Smooth muscle cell of the umbilical artery (primary cell): ENCODE measurements at places on chromosomes 1 and 21. TPM values are rescaled to one million over a fixed set of nuclear protein-coding genes. Genes with fewer than 3 reads are reported as not detected.

Gene LCE2D
- not detected in 2 replicates for total RNA-seq

Gene KDF1
- total RNA-seq: not detected in 2 replicates

Gene CA14
- not detected in 2 replicates for total RNA-seq

Gene TSTD1
- total RNA-seq: 10.7 and 17.8 TPM in 2 replicates

Gene GPR37L1
- total RNA-seq: 0.05 and 0.30 TPM in 2 replicates

Gene CENPL
- total RNA-seq: 9.2 and 14.2 TPM in 2 replicates

Gene DIRAS3
- 58.2 and 78.9 TPM in 2 replicates for total RNA-seq

Gene LCE1C
- not detected in 2 replicates for total RNA-seq

Gene S100A5
- total RNA-seq: not detected in 2 replicates

Gene COL9A2
- 0.59 and 0.78 TPM in 2 replicates for total RNA-seq

Gene LRRC39
- 0.30 and 0.37 TPM in 2 replicates for total RNA-seq

Gene NR0B2
- not detected in 2 replicates for total RNA-seq

Gene CRYAA
- not detected in 2 replicates for total RNA-seq

Gene ANGPTL3
- under 0.01 TPM in 1 of 2 replicates, not detected in the other for total RNA-seq

Gene TNNT2
- not detected in 2 replicates for total RNA-seq

Gene HAPLN2
- 0.14 TPM in 1 of 2 replicates, not detected in the other for total RNA-seq

Gene ATF3
- total RNA-seq: 2.7 and 3.1 TPM in 2 replicates

Gene ZSCAN20
- 13.3 and 15.1 TPM in 2 replicates for total RNA-seq
